ENCODE measurements at places on chromosomes 13 and 19.
A peak's percentile ranks its signal among the peaks of the same experiment; 100 is the strongest.

GRCh38 chr19:53192771-53193534, at the start of gene ZNF665:
Gene ZNF665 (minus strand): TSS chr19:53193358. CDS start chr19:53182898, 10,460 bp downstream.
- DNase-seq: peak; percentile 81

DNA sequence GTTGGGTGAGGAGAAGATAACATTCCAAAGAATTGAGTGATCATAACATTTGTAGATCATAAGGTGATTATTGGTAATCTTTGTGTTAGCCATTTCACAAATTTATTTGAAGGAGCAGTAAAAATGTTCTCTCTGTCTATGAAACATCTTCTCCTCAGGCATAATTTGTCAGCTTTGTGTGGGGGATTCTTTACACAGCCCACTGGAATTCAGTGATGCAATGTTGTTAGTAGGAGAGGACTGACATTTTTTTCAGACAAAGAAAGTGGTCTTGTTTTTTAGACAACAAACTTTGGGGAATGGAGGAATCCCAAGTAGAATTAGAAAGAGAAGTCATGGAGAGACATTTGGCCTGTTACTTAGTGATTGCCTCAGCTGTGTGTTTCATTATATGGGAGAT, 100.3 kb downstream of the ITGBL1 start:
- DNase-seq: no peak

DNA sequence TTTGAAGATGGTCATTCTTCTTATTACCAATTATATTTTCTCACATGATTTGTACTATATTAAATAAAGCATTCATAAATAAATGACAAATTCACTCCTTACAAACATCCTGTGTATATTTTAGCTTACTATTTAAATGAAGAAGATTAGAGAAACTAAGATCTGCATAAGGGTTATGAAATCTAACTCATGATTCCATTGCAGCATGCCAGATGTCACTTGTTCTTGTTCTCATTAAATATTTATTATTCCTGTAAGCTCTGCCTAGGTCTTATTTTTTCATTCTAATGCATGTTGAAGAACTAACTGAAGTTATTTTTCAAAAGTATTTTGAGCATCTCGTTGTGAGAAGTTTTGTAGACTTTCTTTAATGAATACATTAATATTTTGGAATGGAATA, 18.3 kb downstream of the NUP58 start:
- DNase-seq: no peak

GRCh38 chr19:35317464-35318043, 11.4 kb upstream of the CD22 start:
- DNase-seq: no peak

DNA sequence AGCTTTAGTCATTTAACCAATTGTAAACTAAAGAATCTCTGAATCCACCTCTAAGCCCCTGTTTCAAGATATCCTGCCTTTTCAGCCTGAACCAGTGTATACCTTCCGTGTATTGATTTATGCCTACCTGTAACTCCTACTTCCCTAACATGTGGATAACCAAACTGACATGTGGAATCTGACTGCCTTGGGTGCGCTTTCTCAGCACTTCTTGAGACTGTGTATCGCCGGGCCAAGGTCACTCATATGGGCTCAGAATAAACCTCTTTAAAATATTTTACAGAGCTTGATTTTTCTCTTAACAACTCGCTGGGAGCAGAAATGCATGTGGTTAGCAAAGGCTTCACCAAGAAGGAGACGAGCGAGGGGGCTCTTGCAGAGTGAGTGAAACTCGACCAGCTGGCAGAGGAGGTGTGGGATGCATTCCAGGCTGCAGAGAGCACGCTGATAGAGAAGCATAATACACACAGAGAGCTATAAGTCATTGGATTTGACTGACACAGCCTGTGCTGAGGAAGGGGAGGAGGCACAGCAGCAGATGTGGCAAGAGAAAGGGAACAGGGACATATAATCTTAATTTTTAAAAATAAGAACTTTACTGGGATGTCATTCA, 268.2 kb upstream of the MAB21L1 start:
- DNase-seq: no peak

DNA sequence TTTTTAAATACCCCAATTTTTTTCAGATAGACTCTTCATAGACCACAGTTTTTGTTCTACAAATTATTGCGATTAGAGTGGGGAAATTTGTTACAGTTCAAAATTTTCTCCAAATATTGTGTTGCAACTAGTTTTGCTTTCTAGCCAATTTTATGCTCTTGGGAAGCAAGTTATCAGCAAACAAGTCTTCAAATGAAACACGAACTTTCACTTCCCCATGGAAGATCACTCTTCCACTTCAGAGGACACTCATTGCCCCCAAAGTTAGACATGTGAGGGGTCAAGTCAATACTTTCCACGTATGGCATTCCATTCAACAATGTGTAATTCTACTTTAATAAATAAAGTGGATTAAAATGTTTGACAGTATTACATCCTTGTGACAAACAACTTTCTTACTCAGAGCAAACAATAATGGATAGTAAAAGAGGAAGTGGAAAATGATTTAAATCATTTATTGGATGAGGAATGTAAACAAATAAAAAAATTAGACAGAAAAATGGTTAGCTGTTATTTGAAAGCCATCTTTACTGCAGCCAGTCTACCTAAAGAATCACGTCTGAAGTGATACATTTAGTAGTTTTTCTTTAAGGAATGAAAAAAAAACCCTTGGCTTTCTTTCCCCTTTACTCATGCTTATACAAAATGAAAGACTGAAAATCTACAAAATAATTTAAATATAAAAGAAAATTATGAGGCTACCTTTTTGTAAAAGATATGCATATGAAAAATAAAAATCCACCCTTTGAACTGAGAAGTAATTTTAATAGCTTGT, 41.2 kb upstream of the TNFSF11 start:
- no peak for DNase-seq

- no peak for DNase-seq
Observed at GRCh38 chr13:52737451-52737850, 2.2 kb downstream of the CNMD start.

- peak; percentile 84 for DNase-seq
Observed at GRCh38 chr19:4636151-4636717, 3.1 kb upstream of the TNFAIP8L1 start.

GRCh38 chr19:55119053-55119452, 1.6 kb upstream of the PPP1R12C start:
- DNase-seq: no peak

DNA sequence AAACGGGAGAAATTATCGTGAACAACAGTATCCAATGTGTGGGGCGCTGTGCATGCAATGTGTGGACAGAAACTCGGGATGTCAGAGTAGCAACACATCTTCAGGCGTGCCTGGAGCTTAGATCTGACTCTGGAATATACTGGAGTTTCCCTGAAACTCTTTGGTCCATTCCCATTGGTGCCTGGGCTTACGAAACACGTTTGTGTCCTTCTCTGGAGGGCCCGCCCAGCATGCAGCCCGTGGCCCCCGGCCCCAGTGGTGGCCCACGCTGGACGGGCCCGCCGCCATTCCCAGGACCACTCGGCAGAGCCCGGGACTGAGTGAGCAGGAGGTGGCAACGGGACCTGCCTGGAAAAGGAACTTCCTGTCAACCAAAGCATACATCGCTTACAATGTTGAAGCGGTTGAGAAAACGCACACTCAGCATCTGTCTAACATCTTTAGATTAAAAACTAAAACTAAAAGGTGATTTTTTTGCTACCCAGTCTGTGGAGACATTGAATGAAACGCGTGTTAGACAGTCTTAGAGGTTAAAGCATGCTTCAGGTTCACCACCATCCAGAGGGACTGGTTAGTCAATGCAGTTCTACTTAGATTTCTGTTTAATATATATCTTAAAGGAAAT, 19.3 kb upstream of the TIMM44 start:
- no peak for DNase-seq

DNA sequence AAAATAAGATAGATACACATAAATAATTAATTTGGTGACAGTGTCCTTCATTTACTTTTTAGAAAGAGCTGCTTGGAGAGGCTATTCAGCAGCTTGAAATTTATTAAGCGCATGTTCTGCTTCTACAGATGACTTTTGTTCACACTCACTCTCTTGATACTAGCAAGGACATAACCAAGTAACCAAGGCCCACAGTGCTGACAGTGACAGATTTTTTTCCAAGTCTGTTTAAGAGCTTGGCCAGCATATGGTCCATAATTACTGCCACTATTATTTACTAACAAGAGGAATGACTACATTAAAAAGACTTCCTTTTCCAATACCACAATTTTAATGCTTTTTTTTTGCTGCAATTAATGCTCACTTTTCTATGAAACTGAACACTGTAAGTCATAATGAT, 673.7 kb upstream of the MIR17HG start:
- DNase-seq: no peak
